ENCODE measurements at places on chromosomes 5 and 9. TPM values are rescaled to one million over a fixed set of nuclear protein-coding genes. Genes with fewer than 3 reads are reported as not detected.

Gene EPB41L4A
- total RNA-seq = 0.34 TPM

Gene FOXD4L5
- total RNA-seq = 0.09 TPM

Gene LOX
- not detected for total RNA-seq

Gene DMGDH
- 0.41 TPM for total RNA-seq

Gene NXNL2
- not detected for total RNA-seq

Gene CXCL14
- not detected for total RNA-seq

GRCh38 chr9:137127301-137128157 is 11.4 kb upstream of the GRIN1 start:
- H3K27ac ChIP-seq = peak overlapping the region; percentile 87
- peak overlapping the region; percentile 88 for H3K4me3 ChIP-seq
- peaks cover 3% of the 10 kb centered on the region for H3K36me3 ChIP-seq
- peaks cover 26% of the 10 kb centered on the region for H3K4me1 ChIP-seq
- DNase-seq = peak; percentile 36

- peak overlapping the region; percentile 73 for H3K4me3 ChIP-seq
- peak; percentile 34 for DNase-seq
- H3K4me1 ChIP-seq = peaks cover 30% of the 10 kb centered on the region
- no peaks in the 10 kb centered on the region for H3K36me3 ChIP-seq
- peaks cover 61% of the 10 kb centered on the region for H3K27me3 ChIP-seq
Measured at GRCh38 chr5:108728566-108729241, 19.0 kb upstream of the FER start.

DNA sequence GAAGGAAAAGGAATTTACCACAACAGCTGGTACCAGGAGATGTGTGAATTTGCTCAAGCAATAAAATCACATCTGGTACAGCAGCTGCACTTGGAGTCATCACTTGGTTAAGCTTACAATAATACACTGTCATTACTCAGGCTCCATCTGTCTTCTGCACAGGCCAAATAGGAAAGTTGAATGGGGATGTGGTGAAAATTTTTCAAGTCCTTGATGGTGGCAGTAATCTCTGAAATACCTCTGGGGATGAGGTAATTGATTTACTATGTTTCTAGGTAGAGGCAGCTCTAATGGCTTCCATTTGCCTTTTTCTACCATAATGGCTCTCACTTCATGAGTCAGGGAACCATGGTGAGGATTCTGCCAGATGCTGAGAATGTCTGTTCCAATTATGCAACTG is 206.8 kb upstream of the ATP10B start:
- no peaks in the 10 kb centered on the region for H3K4me1 ChIP-seq
- no peak overlapping the region for H3K4me3 ChIP-seq
- no peak overlapping the region for H3K27ac ChIP-seq
- H3K36me3 ChIP-seq = no peaks in the 10 kb centered on the region

DNA sequence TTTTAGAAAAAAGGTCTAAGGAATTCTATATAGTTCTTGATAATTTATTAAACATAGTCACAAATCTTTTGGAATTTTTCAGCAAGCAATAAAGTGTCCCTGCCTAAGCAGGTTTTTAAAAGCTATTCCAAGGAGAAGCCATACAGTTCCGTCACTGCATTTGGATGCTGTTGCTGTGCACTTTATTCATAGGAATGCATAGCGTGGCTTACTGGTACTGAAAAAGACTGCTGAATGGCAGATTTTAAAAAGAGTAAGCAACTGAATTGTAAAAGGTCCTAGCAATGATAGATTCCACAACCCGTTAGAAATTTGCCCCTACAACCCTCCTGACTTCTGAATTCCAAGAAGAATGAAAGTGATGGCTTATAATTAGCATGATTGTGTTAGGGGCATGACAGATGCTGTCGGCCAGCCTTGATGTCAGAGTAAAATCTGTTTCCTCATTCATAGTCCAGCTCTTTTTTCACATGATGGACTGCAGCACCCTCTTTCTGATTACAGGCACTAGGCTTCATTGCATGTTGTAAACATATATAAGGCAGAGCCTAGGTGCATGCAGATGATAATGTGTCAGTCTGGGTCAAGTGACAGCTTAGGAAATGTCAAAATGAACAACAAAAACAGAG is 227.0 kb downstream of the PDE4D start:
- peaks cover 6% of the 10 kb centered on the region for H3K27me3 ChIP-seq
- H3K4me1 ChIP-seq = peaks cover 6% of the 10 kb centered on the region
- H3K4me3 ChIP-seq = no peak overlapping the region
- DNase-seq = no peak
- no peaks in the 10 kb centered on the region for H3K36me3 ChIP-seq

GRCh38 chr9:85639675-85640186 is 102.0 kb downstream of the AGTPBP1 start:
- H3K36me3 ChIP-seq = peaks cover 7% of the 10 kb centered on the region
- DNase-seq = no peak
- H3K27me3 ChIP-seq = no peaks in the 10 kb centered on the region

GRCh38 chr9:28999806-29000205 is 1426.5 kb upstream of the C9orf72 start:
- no peaks in the 10 kb centered on the region for H3K4me1 ChIP-seq
- no peaks in the 10 kb centered on the region for H3K27me3 ChIP-seq
- no peak overlapping the region for H3K27ac ChIP-seq
- H3K4me3 ChIP-seq = no peak overlapping the region

DNA sequence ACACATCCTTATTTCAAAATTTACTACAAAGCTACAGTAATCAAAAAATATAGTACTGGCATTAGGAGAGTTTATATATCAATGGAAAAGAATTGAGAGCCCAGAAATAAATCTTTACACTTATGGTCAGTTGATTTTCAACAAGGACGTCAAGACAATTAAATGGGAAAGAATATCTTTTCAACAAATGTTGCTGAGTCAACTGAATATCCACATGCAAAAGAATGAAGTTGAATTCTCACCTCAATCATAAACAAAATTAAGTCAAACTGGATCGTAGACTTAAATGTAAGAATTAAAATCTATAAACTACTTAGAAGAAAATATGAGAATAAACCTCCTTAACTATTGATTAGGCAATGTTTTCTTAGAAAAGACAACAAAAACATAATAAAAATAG is 61.5 kb upstream of the PRR16 start:
- no peak for DNase-seq
- H3K36me3 ChIP-seq = no peaks in the 10 kb centered on the region
- H3K27ac ChIP-seq = no peak overlapping the region
- H3K4me3 ChIP-seq = no peak overlapping the region
- peaks cover 6% of the 10 kb centered on the region for H3K4me1 ChIP-seq
- no peaks in the 10 kb centered on the region for H3K27me3 ChIP-seq

DNA sequence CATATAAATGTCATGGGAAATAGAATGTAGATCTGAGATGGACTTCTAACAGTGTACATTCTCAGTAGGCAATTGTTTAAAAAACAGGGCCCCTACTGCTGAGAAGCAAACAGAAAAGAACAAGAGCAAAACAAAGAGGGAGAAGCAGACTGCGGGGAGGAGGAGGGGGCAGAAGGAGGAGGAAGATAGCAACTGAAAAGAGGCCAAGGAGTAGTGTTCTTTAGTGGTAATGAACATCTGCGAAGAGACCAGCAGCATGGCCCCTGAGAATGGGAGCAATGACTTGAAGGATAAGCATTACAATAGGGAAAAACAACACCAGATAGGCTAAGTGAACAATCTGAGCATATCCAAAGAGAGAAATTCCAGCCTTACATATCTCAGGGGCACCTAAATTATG is 36.8 kb downstream of the HAPLN1 start:
- no peak overlapping the region for H3K27ac ChIP-seq
- no peak for DNase-seq
- H3K4me1 ChIP-seq = no peaks in the 10 kb centered on the region
- H3K36me3 ChIP-seq = no peaks in the 10 kb centered on the region
- H3K27me3 ChIP-seq = no peaks in the 10 kb centered on the region
- no peak overlapping the region for H3K4me3 ChIP-seq

DNA sequence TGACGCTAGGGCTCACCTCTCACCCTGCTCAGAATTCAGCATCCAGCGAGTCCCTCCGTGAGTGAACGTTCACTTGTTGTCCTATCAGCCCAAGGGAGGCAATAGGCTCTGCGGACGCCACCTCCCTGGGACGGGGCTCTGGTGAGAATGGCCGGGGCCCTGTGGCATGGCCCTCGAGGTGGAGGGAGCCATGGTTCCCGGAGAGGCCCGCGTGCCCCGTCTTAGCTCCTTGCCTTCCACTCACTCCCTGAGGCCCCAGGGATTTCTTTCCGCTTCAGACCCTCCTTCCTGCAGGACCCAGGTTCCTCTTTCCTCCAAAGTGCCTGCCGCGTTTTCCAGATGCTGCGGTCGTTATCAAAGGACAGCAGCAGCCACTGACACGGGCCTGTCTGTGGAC is 21.5 kb downstream of the EXOC3 start:
- peak overlapping the region; percentile 2 for H3K4me3 ChIP-seq
- peaks cover 34% of the 10 kb centered on the region for H3K4me1 ChIP-seq
- no peaks in the 10 kb centered on the region for H3K27me3 ChIP-seq
- DNase-seq = no peak
- H3K27ac ChIP-seq = peak overlapping the region; percentile 69

DNA sequence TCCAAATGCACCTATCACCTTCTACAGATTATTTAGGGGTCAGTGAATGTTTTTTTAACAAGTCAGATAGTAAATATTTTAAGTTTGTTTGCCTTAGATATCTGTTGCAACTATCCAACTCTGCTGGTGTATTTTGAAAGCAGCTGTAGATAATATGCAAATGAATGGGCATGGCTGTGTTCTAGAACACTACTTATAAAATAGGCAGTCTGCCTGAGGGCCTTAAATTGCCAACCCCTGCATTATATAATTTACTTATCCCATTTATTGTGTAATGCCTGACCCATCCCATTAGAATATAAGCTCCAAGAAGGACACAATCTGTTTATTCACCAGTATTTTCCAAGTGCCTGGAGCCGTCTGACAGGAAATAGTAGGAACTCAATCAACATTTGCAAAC is 149.0 kb downstream of the TTC39B start:
- no peaks in the 10 kb centered on the region for H3K36me3 ChIP-seq
- no peaks in the 10 kb centered on the region for H3K4me1 ChIP-seq
- H3K27me3 ChIP-seq = peaks cover 10% of the 10 kb centered on the region
- no peak overlapping the region for H3K27ac ChIP-seq
- no peak for DNase-seq

DNA sequence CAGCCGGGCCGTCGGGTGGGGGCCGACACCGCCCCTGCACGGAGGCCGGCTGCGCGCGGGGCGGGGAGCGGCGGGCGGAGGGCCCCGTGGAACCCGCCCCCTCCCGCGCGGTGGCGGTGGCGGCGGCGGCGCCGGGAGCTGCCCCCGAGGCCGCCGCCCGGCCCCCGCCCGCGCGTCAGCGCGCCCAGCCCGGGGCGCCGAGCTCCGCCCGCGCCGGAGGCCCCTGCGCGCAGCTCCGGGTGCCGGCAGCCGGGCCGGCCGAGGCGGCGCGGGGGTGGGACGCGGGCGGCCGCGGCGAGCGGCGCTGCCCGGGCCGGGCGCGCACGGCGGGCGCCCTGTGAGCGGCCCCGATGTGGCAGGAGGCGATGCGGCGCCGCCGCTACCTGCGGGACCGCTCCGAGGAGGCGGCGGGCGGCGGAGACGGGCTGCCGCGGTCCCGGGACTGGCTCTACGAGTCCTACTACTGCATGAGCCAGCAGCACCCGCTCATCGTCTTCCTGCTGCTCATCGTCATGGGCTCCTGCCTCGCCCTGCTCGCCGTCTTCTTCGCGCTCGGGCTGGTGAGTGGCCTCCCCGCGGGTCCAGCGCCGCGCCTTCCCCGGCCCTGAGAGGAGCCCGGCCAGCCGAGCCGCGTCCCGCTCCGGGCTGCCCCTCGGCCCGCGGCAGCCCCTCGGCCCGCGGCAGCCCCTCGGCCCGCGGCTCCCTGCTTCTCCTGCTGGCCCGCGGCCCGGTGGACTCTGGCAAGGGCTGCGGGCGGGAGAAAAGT is at the start of gene ADCY2:
TSS of gene ADCY2 (plus strand) at position 192 of the 766 bp plus-strand sequence. CDS start at position 351, 159 bp downstream.
- H3K4me1 ChIP-seq = peaks cover 3% of the 10 kb centered on the region
- H3K4me3 ChIP-seq = no peak within 1 kb of the TSS
- H3K27me3 ChIP-seq = peaks cover 34% of the 10 kb centered on the region
- DNase-seq = no peak

DNA sequence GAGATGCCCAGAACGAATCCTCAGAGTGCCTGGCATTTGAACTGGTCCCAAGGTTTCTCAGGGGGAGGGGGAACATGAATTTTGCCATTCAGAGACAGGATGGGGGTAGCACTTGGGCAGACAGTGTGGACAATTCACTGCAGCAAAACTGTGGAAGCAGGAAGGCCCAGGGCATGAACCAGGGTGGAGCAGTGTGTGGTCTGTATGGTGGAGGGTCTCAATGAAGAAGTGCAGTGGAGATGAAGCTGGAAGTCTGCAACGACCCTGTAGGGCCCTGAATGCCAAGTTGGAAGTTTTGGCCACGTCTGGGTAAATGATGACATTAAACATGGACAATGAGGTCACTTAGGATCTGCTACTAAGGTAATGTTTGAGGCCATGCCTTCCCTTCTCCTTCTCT is 273.9 kb downstream of the CDK5RAP2 start:
- H3K36me3 ChIP-seq = no peaks in the 10 kb centered on the region
- no peak overlapping the region for H3K27ac ChIP-seq
- H3K4me1 ChIP-seq = no peaks in the 10 kb centered on the region
- no peak overlapping the region for H3K4me3 ChIP-seq

- no peaks in the 10 kb centered on the region for H3K27me3 ChIP-seq
- H3K27ac ChIP-seq = no peak overlapping the region
- peaks cover 4% of the 10 kb centered on the region for H3K4me1 ChIP-seq
- DNase-seq = no peak
Measured at GRCh38 chr9:114335745-114336144, 6.1 kb downstream of the ORM2 start.

DNA sequence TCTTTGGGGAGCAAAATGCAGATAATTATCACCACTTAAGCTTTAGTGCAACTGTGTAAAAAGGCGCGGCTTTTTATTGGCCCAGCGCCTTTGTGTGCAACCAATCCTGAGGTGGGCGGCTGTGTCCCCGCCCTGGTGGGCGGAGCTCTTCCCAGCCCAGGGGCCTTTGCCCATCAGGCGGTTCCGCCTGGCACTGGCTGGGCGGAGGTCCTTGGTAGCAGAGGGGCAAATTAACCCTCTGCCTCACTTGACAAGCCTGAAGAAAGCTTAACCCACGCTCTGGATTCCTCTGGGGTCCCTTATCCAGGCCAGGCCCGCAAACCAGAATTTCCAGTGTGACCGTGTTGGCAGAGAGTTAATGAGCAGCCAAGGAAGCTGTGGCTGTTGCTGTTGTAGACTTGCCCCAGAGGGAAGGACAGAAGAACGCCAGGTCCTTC is 12.8 kb upstream of the NIPAL4 start:
- H3K27ac ChIP-seq = no peak overlapping the region
- no peaks in the 10 kb centered on the region for H3K36me3 ChIP-seq
- H3K4me3 ChIP-seq = no peak overlapping the region

DNA sequence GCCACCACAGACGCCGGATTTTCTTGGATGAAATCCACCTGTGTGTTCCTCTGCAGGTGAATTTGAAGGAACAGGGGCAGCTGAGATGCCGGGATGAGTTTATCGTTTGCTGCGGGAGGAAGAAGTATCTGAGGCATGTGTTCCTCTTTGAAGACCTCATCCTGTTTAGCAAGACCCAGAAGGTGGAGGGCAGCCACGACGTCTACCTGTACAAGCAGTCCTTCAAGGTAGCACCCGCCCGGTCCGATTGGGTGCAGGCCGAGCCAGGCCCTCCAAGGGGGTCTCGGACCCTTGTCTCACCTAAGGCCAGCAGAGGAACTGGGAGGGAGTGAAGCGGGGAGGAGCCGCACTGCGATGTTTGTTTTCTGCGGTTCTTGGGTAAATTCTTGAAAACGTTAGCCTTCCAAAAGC is 18.4 kb upstream of the LRRC14B start:
- no peaks in the 10 kb centered on the region for H3K4me1 ChIP-seq
- H3K27me3 ChIP-seq = peaks cover 4% of the 10 kb centered on the region
- no peak for DNase-seq
- H3K4me3 ChIP-seq = no peak overlapping the region

All from activated T-helper 2 cell treated with anti-CD3 and anti-CD28 coated beads, Interferon-gamma antibody, Interleukin-2, Interleukin-4, amounts not matched to agents 10 μg/mL and 5 μg/mL and 100 μg/mL, durations not matched to agents 14 hours and 24 hours and 36 hours (primary cell).